DMS 273 treated with DMSO at 0.1 percent for 48 hours (cell line): ENCODE measurements at places on chromosomes 7 and 10.

GRCh38 chr10:73226663-73227062 lies 20.4 kb downstream of the DNAJC9 start:
- no peak for DNase-seq

DNA sequence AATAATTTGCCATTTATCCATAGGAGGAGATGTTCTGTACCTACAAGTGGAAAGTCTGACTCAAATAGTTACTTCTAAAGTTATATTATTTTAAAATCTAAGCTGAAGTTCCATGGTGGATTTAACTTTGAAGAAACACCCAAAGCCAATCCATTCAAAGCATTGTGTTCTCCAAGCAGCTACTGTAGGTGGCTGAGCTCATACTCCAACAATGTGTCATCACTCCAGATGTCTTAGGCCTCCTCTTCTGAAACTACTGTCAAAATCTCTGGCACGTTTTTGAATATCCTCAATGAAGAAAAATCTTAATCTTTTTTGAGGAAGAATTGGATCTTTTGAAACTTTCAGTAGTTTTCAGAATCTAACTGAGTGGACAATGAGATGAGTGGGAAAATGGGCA lies 169.1 kb downstream of the PTEN start:
- no peak for DNase-seq

DNA sequence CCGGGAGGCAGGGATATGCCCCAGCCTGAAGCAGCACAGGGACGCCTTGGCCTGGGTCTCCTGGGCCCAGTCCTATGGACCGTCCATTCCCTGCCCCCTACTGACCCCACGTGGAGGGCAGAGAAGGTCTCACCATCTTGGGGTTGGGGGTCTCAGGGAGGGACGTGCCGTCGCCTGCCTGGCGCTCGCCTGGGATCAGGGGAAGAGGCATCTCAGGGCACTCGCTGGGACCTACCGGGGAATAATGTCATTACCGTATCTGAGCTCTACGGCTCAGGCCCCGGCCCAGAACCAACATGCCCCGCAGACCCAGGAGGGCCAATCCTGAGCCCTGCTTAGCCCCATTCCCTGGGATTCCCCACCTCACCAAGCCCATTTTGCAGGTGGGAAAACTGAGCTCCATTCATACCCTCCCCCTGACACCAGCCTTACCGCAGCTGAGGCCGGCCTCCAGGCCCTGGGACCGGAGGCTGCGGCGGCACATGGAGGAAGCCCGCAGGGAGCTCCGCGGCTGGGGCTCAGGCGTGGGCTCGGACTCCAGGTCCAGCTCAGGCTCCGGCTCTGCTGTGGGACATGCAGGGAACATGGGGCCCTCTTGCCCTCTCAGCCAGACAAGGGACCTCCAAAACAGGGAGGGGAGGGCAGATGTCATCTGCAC lies 40.7 kb downstream of the GRID2IP start:
- DNase-seq, result no peak

DNA sequence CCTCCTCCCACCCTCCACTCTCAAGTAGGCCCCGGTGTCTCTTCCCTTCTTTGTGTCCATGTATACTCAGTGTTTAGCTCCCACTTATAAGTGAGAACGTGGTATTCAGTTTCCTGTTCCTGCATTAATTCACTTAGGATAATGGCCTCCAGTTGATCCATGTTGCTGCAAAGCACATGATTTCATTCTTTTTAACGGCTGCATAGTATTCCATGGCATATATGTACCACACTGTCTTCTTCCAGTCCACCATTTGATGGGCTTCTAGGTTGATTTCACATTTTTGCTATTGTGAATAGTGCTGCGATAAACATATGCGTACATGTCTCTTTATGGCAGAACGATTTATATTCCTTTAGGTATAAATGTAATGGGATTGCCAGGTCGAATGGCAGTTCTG lies 51.0 kb downstream of the FAM171A1 start:
- no peak for DNase-seq

- DNase-seq, result no peak
These were observed 1086.8 kb downstream of the KCNMA1 start for GRCh38 chr10:76550806-76551205.
